ENCODE measurements at places on chromosomes 16 and 17. TPM values are rescaled to one million over a fixed set of nuclear protein-coding genes. Genes with fewer than 3 reads are reported as not detected.

DNA sequence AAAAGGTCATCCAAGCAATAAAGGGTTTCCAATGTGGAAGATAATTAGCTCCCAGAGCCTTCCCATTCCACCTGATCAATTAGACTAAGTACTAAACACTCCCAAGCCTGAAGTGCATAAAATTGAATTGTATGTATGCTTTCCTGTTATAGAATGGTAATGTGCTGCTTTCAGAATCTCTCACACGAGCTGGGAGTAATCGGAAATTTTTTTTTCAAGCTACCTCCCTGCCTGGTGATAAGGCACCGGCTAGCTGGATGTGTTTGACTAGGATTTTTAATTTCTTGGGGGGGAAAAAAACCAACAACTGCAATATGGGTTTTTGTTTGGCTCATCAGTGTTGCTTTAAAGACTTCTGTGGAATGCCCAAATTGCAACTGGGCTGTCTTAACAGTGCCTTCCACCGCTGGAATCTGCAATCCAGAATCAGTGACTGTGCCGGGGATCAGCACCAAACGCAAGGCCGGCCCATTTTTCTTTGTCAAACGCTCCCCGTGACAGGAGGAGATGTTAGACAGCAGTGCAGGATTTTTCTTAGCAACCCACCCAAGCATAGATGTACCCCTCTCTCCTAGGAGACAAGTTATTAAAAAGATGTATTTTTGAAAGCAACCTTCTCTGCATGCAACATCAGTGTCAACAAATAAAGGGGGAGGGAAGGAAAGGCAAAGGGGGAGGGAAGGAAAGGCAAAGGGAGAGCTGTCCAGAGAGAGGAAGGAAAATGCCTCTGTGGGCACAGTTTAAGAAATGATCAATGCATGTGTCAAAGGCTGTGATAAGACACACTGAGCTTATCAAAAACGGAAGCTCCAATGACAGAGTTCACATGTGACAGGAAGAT is 387.2 kb downstream of the NPIPA8 start:
- H3K4me1 ChIP-seq = no peaks in the 10 kb centered on the region
- peaks cover 5% of the 10 kb centered on the region for H3K27me3 ChIP-seq
- DNase-seq = no peak

DNA sequence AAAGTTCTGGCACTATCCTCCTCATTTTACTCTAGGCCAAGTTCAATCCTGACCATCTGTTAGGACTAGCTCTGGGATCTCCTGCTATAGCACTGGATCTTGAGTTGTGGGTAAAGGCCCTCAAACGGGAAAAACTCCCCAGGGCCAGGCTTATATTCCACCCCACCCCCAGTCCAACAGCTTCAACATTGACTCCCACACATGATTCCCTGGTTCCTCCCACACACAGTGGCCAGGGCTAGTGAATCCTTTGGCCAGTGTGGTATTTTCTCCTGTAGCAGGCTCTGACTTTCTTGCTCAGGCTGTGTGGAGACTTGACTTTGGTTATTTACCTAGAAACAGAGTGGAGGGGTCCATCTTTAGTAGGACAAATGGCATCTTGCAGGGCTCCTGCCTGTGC is 10.3 kb upstream of the AKAP10 start:
- no peak overlapping the region for H3K4me3 ChIP-seq
- peaks cover 1% of the 10 kb centered on the region for H3K4me1 ChIP-seq
- no peaks in the 10 kb centered on the region for H3K27me3 ChIP-seq
- DNase-seq = no peak
- no peak overlapping the region for H3K27ac ChIP-seq
- H3K36me3 ChIP-seq = no peaks in the 10 kb centered on the region

GRCh38 chr16:80285104-80285503 is 255.7 kb upstream of the DYNLRB2 start:
- no peaks in the 10 kb centered on the region for H3K4me1 ChIP-seq
- DNase-seq = no peak
- H3K27ac ChIP-seq = no peak overlapping the region
- no peaks in the 10 kb centered on the region for H3K36me3 ChIP-seq

DNA sequence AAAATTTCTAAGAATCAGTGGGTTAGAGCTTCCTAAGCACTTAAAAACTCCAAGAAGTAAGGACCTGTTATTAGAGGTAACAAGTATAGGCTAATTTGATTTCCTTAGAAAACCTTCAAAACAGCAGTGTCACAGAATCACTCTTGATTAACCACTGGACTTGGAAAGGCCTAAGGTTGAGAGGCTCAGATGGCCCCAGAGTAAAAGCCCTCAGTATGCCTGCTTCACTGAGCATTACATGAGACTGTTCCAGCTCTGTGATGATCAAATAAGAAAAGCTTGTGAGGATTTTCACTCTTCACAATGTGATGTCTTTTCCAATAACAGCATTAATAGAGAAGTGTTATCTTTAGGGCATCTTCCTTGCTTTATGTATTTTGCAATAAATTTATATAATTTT is 509.2 kb upstream of the HSBP1 start:
- DNase-seq = no peak
- H3K4me1 ChIP-seq = no peaks in the 10 kb centered on the region
- no peaks in the 10 kb centered on the region for H3K27me3 ChIP-seq
- H3K36me3 ChIP-seq = no peaks in the 10 kb centered on the region
- no peak overlapping the region for H3K4me3 ChIP-seq
- no peak overlapping the region for H3K27ac ChIP-seq

GRCh38 chr17:29155227-29155965 is 24.8 kb downstream of the MYO18A start:
- no peak overlapping the region for H3K4me3 ChIP-seq
- H3K36me3 ChIP-seq = no peaks in the 10 kb centered on the region
- H3K4me1 ChIP-seq = peaks cover 38% of the 10 kb centered on the region
- peak; percentile 74 for DNase-seq

DNA sequence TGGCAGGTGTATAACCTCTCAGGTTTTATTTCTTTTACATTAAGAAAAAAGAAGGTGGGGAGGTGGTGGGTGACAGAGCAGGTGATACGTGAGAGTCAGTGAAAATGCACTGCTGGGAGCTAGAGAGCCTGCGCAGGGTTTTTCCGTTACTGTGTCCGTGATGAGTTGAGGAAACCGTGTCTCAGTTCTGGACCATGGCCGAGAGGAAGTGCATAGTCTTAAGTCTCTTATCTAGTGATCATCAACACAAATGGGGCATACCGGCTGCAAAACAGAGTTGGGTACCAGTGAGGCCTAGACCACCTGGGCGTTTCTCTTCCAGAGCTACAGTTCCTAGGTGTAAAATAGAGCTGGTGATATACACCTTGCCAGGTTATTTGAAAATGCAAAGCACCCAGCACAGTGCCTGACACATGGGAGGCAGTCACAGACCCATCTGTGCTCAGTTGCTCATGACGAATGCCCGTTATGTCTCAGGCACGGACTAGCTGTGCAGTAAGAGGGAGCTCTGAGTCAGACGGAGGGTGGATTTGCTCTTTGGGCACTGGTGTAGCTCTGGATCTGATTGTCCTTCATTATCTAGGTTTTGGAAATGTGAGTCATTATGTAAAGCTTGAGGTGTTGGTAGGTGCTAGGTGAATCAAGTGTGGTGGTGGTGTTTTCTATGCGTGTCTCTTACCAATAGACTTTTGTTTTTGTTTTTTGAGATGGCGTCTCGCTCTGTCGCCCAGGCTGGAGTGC is 60.9 kb downstream of the RPTOR start:
- H3K4me3 ChIP-seq = no peak overlapping the region
- no peak overlapping the region for H3K27ac ChIP-seq
- H3K4me1 ChIP-seq = peaks cover 28% of the 10 kb centered on the region
- H3K36me3 ChIP-seq = no peaks in the 10 kb centered on the region

DNA sequence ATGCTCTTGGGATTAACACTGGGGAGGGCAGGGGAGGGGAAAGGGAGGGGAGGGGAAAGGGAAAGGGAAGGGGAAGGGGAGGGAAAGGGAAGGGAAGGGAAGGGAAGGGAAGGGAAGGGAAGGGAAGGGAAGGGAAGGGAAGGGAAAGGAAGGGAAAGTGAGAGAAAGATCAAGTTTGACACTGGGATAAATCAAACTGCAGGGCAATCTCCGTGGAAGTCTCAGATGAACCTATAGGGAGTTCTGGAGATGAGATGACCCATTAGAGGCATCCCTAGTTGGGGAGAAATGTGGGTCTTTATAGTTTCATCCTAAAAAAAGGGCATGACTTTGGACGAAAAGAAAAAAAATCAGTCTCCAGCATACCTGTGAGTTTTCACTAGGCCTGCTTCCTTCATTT is 2.2 kb downstream of the KRTAP4-12 start:
- H3K4me1 ChIP-seq = peaks cover 11% of the 10 kb centered on the region
- no peak overlapping the region for H3K27ac ChIP-seq
- H3K36me3 ChIP-seq = no peaks in the 10 kb centered on the region
- no peak for DNase-seq

DNA sequence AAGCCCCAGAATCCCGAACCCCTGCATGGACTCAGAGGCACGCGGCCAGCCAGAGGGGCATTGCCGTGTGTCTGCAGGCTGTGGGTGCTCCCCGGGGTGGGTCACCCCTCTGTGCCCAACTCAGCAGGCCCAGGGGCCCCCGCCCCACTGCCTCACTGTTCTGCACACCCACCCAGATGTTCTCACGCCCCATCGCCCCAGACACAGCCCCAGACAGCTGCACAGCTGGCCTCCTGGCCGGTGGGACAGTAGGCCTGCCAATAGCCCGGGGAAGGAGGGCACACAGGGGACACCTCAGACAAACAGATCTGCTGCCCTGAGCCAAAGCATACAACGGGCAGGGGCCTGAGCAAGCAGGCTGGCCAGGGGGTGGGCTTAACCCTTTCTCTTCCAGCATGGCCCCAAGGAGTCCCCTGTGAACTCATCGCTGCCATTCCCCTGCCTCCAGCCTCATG is 27.6 kb upstream of the NXPH3 start:
- H3K4me3 ChIP-seq = no peak overlapping the region
- no peak for DNase-seq
- no peak overlapping the region for H3K27ac ChIP-seq
- no peaks in the 10 kb centered on the region for H3K27me3 ChIP-seq
- no peaks in the 10 kb centered on the region for H3K4me1 ChIP-seq

DNA sequence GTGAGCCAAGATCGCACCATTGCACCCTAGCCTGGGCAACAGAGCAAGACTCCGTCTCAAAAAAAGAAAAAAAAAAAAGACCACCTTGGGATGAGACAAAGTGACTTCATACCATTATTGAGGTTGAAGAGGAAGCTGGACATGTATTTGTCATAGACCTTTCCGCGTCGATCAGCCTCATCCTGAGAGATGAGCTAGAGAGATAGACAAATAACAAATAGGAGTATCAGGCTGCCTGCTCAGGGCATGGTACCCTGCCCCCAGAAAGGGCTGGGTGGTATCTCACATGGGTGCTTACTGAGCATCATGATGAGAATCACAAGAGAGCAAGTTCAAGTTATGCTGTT is 22.1 kb downstream of the CNTNAP1 start:
- H3K27me3 ChIP-seq = no peaks in the 10 kb centered on the region
- no peaks in the 10 kb centered on the region for H3K4me1 ChIP-seq
- no peak for DNase-seq
- H3K27ac ChIP-seq = no peak overlapping the region
- H3K36me3 ChIP-seq = peaks cover 97% of the 10 kb centered on the region

GRCh38 chr16:47507701-47508100 is 46.6 kb downstream of the PHKB start:
- no peak overlapping the region for H3K27ac ChIP-seq
- no peaks in the 10 kb centered on the region for H3K4me1 ChIP-seq
- no peak overlapping the region for H3K4me3 ChIP-seq

- H3K36me3 ChIP-seq = peaks cover 72% of the 10 kb centered on the region
- no peaks in the 10 kb centered on the region for H3K27me3 ChIP-seq
- H3K4me3 ChIP-seq = no peak overlapping the region
Measured at GRCh38 chr16:70714581-70715054, 28.8 kb upstream of the MTSS2 start.

DNA sequence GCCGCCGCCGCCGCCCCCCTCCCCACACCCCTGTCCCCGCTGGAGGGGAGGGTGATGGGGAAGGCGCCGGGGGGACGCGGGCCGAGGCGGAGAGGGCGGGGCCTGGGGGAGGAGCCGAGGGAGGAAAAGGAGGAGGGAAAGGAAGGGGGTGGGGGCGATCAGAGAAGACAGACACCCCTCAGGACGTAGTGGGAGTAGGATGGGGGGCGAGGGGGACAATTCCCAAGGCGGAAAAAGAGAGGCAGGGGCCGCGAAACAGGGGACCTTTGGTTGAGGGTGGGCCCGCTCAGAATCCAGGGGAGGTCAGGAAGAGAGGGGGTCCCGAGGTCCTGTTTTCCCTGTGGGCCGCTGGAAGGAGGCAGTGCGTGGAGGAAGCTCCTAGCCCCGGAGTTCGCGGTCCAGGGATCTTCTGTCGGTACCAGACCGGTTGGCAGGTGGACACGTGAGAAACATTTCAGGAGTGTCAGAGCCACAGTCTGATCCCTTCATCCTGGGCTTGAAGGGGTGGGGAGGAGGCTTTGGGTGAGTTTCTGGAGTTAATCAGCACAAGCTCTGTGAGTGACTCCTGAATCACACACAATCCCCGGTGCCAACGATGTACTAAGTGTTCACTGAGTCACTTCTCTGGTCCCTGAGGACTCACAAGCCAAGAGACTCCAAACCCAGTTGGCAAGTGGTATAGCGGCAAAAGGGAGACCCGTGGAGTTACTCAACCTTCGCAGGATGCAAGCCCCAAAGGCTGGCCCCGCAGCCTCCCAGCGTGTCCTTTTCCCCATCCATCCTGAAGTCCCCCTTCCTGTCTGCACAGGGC is at the start of gene XYLT1:
Gene XYLT1 (minus strand): TSS at position 53 of the 811 bp plus-strand sequence. CDS start 164 bp downstream, outside the sequence.
- peak within 1 kb of the TSS; percentile 73 for H3K27ac ChIP-seq
- H3K4me3 ChIP-seq = peak within 1 kb of the TSS; percentile 87
- peaks cover 3% of the 10 kb centered on the region for H3K36me3 ChIP-seq
- peaks cover 49% of the 10 kb centered on the region for H3K4me1 ChIP-seq

DNA sequence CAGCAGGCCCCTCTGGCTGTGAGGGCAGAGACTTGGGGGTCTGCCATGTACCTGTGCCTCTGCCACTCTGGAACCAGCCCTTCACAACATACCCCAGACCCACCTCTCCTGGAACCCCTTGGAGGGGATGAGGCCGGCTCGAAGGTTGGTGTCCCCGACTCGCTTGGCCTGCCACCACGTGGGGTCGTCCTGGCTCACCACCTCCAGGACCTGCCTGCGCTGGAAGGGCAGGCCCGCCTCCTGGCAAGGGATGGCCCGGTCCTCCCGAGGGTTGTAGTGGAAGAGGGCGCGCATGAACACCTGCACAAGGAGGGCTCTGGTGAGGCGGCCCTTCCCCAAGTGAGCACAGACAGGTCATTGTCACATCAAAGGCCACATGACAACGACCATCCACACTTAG is 12.2 kb downstream of the MPP3 start:
- H3K27me3 ChIP-seq = no peaks in the 10 kb centered on the region
- H3K4me3 ChIP-seq = no peak overlapping the region
- H3K36me3 ChIP-seq = no peaks in the 10 kb centered on the region
- DNase-seq = no peak
- no peak overlapping the region for H3K27ac ChIP-seq
- no peaks in the 10 kb centered on the region for H3K4me1 ChIP-seq

The PIMREG gene
- not detected for polyA plus RNA-seq

The CRHR1 gene
- not detected for polyA plus RNA-seq

The KRTAP3-1 gene
- polyA plus RNA-seq = not detected

The SLC6A2 gene
- polyA plus RNA-seq = not detected

The C17orf67 gene
- 0.57 TPM for polyA plus RNA-seq

The ZFP3 gene
- 0.75 TPM for polyA plus RNA-seq

The CFAP97D1 gene
- not detected for polyA plus RNA-seq

The BAIAP2 gene
- 11.2 TPM for polyA plus RNA-seq

The CHRNB1 gene
- 15.7 TPM for polyA plus RNA-seq

The CEMP1 gene
- polyA plus RNA-seq = not detected

The GAST gene
- polyA plus RNA-seq = not detected

The CARHSP1 gene
- polyA plus RNA-seq = 52.0 TPM
